ENCODE measurements at places on chromosomes 6 and 20.

GRCh38 chr6:4844108-4844507 lies 67.9 kb downstream of the CDYL start:
- DNase-seq, result no peak

DNA sequence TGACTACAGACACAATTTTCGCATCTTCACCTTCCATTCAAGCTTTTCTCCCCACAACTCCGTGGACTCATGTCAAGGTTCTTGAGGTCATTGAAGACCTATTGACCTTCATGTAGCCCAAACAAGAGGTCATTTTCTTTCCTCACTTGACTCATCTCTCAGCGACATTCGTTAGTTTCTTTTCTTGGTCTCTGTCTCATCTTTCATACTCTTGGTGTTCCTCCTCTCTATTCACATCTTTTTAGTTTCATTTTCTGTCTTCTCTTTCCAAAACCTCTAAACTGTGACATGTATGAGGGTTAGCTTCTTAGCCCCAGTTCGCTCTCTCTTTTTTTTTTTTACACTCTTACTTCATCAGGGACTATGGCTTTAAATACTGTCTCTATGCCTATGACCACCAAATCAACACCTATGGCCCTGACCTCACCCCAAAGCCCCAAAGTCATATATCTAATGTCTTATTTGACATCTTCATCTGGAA lies 128.6 kb upstream of the BACH2 start:
- DNase-seq, result no peak

- DNase-seq, result no peak
Measured at GRCh38 chr20:32485770-32486478, 99.2 kb downstream of the NOL4L start.

DNA sequence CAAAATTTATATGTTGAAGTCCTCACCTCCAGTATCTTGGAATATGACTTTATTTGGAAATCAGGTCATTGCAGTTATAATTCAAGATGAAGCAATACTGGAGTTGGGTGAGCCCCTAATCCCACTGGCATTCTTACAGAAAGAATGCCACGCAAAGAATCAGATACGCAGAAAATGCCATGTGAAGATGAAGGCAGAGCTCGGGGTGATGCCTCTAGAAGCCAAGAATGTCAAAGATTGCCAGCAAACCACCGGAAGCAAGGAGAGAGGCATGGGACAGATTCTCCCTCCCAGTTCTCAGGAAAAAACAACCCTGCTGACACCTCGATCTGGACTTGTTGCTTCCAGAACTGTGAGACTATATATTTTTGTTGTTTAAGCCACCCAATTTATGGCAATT lies 273.4 kb upstream of the CITED2 start:
- no peak for DNase-seq

DNA sequence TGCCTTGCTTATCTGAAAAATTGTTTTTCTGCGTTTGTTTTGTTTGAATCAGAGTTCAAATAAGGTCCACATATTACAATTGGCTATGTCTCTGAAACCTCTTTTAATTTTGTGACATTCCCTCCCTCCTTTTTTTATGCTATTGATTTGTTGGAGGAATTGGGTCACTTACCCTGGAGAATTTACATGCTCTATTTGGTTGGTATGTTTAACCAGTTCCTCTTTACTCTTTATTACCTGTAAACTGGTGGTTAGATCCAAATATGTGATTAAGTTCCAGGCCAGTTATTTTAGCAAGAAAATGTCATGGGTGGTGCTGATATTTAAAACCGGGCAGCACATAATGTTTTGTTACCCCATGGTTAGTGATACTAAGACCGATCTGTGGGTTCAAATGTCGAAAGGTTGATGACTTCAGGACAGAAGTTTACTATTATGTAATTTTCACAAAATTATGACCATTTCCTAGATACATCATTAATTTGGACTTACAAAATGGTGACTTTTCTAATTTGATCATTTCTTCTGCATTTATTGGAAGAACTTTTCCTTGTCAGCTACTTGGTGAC lies 77.3 kb downstream of the KIZ start:
- DNase-seq, result no peak

DNA sequence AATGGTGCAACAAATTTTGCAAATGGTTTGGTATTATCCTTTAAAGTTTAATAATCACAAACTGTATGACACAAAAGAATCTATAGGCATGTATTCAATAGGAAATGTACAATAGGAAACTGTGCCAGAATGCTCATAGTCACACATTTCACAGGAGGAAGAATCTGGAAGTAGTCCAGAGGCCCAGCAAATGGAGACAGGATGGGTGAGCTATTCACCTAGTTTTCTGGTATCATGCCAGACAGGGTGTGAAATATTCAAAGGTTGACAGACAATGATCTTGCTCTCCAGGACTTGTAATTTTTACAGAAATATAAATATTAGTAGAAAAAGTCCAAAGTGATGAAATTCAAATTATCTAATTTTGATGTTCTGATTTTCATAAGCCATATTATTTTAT lies 520.1 kb upstream of the IMPG1 start:
- DNase-seq, result no peak

DNA sequence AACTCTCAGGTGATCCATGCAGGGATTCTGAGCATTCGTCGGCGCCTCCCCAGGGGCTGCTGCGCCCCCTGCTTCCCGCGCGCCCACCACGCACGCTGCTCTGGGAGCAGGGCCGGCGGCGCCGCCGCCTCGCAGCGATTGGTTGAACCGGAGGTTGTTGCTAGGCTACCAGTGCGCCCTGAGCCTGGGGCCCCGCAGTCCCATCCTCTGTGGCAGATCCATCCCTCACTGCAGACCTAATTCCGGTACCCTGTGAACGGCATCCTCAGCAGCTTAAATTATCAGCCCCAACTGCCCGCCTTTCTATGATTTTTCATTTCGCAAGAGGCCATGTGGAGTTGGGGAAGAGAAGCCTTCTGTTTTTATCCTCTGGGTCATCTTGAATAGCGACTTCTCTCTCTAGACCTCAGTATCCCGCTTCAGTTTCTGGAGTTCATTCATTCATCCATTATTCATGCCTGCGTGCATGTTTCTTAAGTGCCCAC lies 15.4 kb downstream of the PNPLA1 start:
- no peak for DNase-seq

DNA sequence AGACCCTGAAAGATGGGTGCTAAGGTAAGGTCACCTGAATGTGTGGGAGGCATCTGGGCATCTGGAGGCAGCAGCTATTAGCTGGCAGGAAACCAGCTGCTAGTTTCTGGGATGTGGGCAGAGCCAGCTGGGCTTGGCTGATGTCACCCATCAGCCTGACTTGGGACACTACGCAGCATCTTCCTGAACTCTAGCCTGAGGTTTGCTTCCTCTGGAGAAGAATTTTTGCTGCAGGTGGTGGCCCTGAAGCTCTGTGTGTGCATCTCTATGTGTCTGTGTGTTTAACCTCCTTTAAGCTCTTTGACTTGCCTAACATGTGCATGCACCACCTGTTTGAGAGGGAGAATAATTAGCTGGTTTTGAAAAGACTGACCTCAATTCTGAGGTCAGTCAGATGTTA lies 465.1 kb upstream of the CHD6 start:
- DNase-seq, result no peak

- no peak for DNase-seq
Measured at GRCh38 chr6:87071683-87072082, 23.2 kb downstream of the CGA start.

- no peak for DNase-seq
Measured at GRCh38 chr6:11732036-11732631, 46.5 kb downstream of the ADTRP start.

DNA sequence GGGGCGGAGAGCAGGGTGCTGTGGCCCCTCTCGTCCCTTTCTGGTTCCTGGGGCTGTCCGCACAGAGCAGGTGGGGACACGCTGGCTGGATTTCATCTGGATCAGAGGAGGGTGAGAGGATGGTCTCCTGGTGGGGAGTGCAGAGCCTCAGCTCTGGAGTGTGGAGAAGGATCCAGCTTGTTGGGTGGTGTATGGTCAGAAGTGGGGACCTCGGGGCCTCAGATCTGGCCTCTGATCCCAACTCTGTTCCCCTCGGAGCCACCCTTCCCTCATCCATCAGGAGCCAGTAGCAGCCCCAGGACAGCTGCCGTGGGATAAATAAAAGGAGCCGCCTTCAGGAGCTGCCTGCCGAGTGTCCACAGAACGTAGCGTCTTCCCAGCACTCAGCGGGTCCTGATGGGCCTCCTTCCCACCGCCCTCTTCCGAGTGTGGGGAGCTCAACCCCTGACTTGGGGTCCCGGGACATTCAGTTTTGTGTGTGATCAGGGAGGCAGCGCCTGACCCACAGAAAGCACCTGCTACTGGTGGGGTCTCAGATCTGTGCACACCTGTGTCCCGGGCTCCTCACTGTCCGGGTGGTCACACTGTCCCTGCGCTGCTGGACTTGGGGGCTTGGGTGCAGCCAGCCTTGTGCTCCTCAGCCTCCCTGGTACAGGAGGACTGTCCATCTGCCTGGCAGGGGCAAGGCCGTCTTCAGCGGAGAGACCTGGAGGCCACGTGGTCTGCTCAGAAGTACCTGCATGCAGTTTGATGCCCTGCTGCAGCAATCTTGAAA lies 25.4 kb upstream of the BHLHE23 start:
- DNase-seq, result no peak

GRCh38 chr6:110537208-110538123 lies 61.1 kb upstream of the SLC22A16 start:
- DNase-seq, result no peak

- no peak for DNase-seq
Measured at GRCh38 chr20:6692566-6693173, 74.8 kb upstream of the BMP2 start.

- DNase-seq, result no peak
Measured at GRCh38 chr6:132304891-132305305, 96.4 kb downstream of the MOXD1 start.

DNA sequence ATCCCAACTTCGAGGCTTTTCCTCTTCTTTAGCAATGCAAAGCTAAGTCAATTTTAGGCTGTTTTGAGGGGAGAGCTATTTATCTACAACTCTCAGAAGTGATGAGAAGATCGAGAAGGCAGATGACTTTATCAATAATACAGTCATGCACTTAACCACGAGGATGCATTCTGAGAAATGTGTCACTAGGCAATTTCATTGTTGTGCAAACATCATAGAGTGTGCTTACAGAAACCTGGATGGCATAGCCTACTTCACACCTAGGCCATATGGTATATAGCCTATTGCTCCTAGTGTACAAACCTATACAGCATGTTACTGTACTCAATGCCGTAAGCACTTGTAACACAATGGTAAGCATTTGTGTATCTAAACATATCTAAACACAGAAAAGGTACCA lies 66.6 kb downstream of the PRND start:
- no peak for DNase-seq

Measured in T47D (cell line).